ENCODE measurements at places on chromosomes 11 and 22.
A peak's percentile ranks its signal among the peaks of the same experiment; 100 is the strongest.

DNA sequence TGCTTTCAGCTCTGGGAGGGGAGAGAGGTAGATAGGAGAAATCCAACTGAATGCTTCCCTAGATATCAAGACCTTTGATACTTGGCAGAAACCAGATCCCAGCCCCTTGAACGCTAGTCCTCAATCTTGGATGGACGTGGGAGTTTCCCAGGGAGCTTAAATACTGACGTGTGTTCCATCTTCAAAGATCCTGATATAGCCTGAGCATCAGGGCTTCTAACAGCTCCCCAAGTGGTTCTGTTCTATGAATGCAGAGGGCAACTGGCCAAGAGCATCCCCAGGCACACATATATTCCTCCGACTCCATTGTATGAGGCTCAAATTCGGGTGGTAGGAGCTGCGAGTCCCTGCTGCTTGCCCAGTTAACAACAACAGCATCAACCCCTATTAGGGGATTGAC is 8.7 kb upstream of the ACCS start:
- DNase-seq: no peak

GRCh38 chr22:47128622-47129215 is 366.3 kb downstream of the TBC1D22A start:
- no peak for DNase-seq

DNA sequence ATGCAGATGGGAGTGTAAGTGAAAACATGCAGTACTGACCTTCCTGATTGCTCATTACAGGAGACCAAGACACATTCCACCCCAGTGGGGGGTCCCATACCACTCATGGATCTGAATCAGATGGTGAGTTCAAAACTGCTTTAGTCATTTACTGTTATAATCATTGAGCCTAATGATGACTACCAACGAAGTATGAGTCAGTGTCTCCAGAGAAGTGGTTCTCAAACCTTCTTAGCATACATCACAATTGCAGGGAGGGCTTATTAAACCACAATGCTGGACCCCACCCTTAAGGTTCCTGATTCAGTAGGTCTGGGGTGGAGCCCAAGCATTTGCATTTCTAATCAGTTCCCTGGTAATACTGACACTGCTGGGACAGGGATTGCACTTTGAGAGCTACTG is 75.8 kb downstream of the CD44 start:
- DNase-seq: no peak

DNA sequence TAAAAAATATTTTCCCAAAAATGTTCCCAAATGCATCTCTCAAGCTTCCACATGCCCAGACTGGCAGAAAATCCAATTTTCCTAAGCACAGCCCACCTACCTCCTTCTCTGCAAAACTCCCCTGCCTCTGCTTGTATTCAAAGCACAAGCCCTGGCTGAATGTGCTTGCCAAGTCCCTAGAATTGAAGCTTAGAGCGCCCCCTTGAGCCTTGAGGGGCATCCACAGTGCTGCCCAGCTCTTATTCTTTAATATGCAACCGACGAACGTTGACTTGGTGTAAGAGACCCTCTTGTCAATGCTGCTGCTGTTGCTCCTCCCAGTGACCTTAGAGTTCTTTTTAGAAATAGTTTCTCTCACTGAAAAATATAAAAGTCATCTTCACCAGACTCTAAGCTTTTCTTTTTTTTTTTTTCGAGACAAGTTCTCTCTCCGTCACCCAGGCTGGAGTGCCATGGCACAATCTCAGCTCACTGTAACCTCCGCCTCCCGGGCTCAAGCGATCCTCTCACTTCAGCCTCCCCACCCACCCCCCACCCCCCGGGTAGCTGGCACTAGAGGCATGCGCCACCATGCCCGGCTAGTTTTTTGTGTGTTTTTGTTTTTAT is 63.5 kb upstream of the CAPRIN1 start:
- peak; percentile 38 for DNase-seq

- DNase-seq: no peak
Measured at GRCh38 chr11:123493349-123494063, 63.4 kb downstream of the GRAMD1B start.

DNA sequence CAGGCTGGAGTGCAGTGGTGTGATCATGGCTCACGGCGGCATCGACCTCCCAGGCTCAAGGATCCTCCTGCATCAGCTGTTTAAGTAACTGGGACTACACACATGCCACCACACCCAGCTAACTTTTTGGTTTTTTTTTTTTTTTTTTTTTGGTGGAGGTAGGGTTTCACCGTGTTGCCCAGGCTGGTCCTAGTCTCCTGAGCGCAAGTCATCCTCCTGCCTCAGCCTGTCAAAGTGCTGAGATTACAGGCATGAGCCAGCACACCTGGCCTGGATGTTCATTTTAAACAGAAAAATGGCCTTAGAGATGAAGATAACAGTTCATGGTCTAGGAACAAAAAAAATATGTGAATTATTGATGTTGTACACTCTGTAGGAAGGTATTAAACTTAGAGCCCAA is 13.6 kb upstream of the SLC25A18 start:
- DNase-seq: no peak

DNA sequence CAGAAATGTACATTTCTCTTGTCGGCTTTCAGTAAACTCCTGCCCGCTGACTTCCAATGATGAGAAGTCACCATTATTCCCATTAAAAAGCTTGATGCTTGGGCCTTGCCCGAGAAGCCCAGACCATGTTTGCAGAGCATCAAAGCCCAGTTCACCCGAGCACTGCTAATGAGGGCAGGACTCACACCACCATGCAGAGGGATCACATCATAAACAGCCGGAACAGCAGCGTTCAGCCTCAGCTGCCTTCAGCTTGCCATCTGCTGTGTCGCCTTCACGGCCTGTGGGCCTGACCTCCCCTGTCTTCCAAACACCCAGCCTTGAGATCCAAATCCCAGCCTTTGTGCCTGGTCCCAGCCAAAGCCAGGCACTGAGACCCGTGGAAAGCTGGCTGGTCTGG is 105.4 kb upstream of the CSNK2A3 start:
- DNase-seq: no peak

- no peak for DNase-seq
Measured at GRCh38 chr22:47111626-47112581, 349.5 kb downstream of the TBC1D22A start.

GRCh38 chr11:59666969-59667368 is 1.9 kb downstream of the PATL1 start:
- DNase-seq: no peak

DNA sequence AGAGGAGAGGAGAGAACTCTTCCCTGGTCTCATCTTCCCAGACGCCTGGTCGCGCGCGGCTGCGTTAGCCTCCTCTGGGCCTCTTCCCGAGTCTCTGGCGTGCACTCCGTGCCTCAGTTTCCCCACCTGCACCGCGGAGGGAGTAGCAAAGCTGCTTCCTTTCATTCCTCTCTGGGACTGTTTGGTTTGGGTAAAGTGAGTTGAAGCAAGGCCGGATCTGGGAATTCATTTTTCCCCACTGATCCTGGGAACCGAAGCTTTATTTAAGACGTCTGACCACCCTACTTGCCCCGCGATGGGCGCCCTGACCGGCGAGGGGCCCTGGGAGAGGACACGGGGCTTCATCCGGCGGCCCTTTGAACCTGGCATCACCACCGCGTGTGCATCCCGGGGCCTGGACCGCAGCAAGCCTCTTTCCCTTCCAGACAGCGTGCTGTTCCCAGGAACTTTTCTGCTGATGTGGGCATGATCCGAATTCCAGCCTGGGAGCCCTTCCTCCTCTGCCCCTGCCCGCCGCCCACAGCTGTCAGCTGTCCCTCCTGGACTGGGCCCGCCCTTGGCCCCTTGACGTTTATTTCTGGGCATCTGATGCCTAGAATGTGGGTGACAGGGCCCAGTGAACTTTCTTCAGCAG is 758 bp downstream of the LDLRAD3 start:
- DNase-seq: no peak

DNA sequence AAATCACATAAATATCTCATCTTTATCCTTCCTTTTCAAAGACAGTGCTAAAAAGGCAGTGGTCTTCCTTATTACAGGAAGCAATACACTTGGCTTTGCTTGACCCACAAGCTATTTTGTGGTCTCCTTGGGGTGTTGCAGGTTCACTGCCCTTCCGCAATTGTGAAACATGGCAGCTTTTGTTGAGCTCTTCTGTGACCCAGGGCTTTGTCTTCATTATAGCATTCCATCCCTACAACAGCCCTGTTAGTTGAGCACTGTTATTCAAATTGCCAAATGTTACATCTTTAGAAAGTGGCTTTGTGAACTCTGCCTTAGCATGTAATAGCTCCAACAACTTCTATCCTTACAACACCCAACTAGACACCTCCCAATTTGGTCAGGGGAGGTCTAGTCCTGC is 107.1 kb downstream of the OPCML start:
- no peak for DNase-seq

GRCh38 chr22:39471381-39472141 is 14.7 kb downstream of the MGAT3 start:
- DNase-seq: no peak

- DNase-seq: no peak
Measured at GRCh38 chr22:40491990-40492631, 121.7 kb downstream of the SGSM3 start.

DNA sequence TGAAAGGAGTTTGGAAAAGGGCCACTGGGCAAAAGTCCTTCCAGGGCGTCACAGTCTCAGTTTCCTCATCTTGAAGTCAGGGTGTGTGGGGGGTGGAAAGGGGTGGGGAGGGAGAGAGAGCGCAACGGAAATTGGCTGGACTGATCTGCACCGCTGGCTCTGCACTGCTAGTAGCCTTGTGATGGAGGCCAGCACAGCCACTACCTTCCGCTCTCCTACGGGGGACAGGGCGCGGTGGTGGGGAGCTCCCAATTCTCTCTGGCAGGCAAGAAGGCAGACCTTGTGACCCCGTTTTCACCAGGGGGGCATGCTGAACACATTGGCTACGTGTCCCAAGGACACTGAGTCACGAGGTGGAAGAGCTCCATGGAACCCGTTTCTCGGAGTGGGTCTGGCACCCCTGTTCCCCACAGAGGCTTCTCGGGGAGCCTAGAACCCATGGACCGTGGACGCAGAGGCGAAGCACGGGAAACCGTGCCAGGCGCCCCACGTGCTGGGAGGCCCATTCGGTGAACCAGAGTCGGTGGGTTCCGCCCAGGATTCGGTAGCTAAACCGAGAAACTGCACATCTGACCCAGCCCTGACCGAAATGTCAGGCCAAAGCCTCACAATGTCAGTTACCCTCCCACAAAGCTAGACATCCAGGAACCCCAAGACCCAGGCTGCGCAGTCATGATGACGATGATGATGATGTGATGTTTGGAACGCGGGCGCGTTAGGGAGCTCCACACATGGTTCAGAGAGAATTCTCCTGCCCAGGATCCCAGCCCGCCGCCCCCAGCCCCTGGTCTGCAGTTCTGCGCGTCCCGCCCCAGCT is 28.3 kb upstream of the WNT11 start:
- DNase-seq: no peak

DNA sequence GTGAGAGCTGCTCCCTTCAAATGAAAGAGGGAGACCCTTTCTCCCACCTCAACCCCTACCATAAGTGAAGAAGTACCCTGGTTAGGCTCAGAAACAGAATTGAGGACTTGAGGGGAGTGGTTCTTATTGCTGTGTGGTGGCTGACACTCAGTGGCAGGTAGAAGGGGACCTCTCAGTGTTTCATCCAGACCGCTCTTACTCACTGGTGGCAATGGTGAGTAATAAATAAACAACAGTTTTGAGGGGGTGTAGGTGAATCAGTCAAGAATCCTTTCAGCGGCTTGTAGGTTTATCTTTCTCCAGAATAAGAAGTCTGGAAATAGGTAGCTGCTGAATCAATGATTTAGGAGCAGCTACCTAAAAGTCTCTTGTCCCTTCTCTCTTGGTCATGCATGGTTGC is 403.4 kb upstream of the B3GAT1 start:
- no peak for DNase-seq

DNA sequence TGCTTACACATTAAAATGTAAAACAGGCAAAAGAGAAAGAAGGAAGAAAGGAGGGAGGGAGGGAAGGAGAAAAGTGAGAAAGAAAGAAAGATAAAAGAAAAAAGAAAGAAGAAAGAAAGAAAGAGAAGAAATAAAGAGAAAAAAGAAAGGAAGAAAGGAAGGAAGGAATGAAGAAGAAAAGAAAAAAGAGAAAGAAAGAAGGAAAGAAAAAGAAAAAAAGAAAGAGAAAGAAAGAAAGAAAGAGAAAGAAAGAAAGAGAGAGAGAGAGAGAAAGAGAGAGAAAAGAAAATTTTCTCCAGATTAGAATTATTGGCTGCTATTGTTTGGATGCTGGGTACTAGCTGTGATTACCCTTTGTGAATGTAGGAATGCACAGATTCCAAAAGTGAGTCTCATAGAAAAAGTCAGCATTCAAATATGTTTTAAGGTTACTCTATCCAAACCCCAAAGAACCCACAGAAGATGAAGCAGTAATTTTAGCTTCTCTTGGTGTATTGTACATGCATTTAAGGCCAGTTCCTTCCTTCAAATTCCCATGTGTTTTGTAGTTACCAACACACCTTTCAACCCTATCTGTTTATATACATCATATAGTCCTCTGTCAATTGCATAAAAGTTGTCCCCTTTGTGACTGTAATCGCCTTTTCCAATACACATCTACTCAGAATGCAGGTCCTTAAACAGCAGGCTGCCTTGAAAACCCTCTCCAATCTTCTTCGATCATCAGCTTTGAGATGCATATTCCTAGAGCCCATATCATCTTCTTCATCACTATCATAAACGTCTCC is 789 bp upstream of the FAM111A start:
- DNase-seq: no peak

GRCh38 chr22:43186272-43187170 is at the start of gene TTLL12:
Gene TTLL12 (minus strand): TSS chr22:43187134. CDS start chr22:43187069, 65 bp downstream.
- no peak for DNase-seq

GRCh38 chr11:108975641-108976071 is 310.8 kb downstream of the DDX10 start:
- no peak for DNase-seq

- no peak for DNase-seq
Measured at GRCh38 chr11:58564231-58564630, 11.4 kb downstream of the LPXN start.

DNA sequence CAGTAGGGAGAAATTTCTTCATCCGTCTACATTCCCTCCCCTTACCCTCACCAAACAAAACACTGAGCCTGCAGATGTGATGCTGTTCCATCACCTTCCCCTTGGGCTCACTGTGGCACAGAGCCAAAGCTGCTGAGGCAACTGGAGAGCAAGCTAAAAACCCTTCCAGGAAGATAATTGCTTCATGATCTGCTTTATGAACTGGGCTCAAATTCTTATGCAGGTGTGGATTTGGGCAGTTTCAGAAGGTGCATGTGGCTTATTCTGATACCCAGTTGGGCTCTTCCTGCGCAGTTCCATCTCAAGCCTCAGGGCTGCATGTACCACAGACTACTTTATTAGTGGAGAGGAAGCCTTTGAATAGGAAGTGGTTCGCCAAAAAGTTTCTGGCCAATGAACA is 58.3 kb downstream of the AAMDC start:
- DNase-seq: no peak
